ENCODE measurements at places on chromosomes 5 and 9. TPM values are rescaled to one million over a fixed set of nuclear protein-coding genes. Genes with fewer than 3 reads are reported as not detected.

Gene IL5
- total RNA-seq: not detected

Gene PCDHGC3
- total RNA-seq: 205 TPM

Gene SYK
- total RNA-seq: 10.4 TPM

Gene FOXD4L5
- 0.22 TPM for total RNA-seq

Gene ZBED3
- total RNA-seq: 3.9 TPM

Gene SH3TC2
- total RNA-seq: 43.7 TPM

Gene TMEM171
- 0.20 TPM for total RNA-seq

Gene ROR2
- 20.6 TPM for total RNA-seq
